Activated naive CD8-positive, alpha-beta T cell treated with anti-CD3 and anti-CD28 coated beads, Interleukin-2, amount 50 U/mL, for 16 hours (primary cell): ENCODE measurements at places on chromosomes 11 and 22.

DNA sequence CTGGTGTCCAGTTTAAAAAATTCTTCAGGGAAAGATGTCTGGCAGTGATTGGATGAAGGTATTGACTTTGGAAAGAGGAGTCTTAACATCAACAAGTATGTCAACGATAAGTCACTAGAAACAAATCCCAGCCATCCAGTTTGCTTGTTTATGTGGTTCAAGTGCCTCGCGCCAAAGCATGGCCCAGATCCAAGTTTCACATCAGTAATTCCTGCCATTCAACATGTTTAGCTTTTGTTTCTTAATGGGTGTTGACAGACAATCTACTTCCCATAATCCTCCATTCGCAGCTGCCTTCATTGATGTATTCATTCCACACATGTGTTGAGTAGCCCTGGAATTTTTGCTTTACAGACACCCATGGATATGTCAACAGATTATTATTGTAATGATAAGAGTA is 77.8 kb downstream of the UBASH3B start:
- DNase-seq: no peak

- DNase-seq: no peak
These were observed 14.0 kb downstream of the C11orf42 start for GRCh38 chr11:6219359-6219758.

GRCh38 chr11:8711895-8712442 is 29.4 kb downstream of the RPL27A start:
- no peak for DNase-seq

- no peak for DNase-seq
These were observed 37.9 kb downstream of the MUC2 start for GRCh38 chr11:1112351-1113191.

- DNase-seq: no peak
These were observed 143.0 kb downstream of the ELP4 start for GRCh38 chr11:31652528-31652927.
